ENCODE measurements at places on chromosomes 6 and 20. TPM values are rescaled to one million over a fixed set of nuclear protein-coding genes. Genes with fewer than 3 reads are reported as not detected.

Gene ZC3H12D
- 1.1 TPM for total RNA-seq

Gene SERPINB1
- 19.6 TPM for total RNA-seq

Gene HLA-DMA
- total RNA-seq, result 16.3 TPM

Gene ZNF322
- 15.6 TPM for total RNA-seq

Gene HTR1E
- not detected for total RNA-seq

Gene TCF19
- 2.8 TPM for total RNA-seq

GRCh38 chr6:18496462-18496861 lies 109.3 kb downstream of the RNF144B start:
- DNase-seq, result no peak

DNA sequence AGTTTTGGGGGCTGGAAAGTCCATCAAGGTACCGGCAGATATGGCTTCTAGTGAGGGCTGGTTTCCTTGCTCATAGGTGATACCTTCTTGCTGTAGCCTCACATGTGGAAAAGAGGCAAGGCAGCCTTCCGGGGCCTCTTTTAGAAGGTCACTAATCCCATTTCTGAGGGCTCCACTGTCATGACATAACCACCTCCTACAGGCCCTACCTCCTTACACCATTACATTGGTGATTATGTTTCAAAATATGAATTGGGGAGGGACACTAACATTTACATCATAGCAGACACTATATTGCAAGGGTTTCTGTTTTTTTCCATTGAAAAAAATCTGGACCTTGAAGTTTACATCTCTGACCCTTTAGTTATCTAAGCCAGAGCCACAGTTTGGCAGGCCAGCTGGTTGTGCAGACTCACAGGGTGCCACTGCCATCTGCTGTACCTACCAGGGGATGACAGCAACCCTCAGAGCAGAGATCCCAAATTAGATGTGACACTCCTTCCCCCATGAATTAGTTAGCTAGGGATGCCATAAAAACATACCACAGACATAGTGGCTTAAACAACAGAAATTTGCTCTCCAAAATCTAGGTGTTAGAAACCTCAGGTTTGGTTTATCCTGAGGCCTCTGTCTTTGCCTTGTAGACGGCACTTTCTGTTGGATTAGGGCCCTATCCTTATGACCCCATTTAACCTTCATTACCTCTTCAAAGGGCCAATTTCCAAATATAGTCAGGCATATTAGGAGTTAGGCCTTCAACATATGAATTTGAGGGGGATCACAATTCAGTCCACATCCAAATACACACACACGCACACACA lies 166.4 kb upstream of the RNF217 start:
- DNase-seq, result no peak

DNA sequence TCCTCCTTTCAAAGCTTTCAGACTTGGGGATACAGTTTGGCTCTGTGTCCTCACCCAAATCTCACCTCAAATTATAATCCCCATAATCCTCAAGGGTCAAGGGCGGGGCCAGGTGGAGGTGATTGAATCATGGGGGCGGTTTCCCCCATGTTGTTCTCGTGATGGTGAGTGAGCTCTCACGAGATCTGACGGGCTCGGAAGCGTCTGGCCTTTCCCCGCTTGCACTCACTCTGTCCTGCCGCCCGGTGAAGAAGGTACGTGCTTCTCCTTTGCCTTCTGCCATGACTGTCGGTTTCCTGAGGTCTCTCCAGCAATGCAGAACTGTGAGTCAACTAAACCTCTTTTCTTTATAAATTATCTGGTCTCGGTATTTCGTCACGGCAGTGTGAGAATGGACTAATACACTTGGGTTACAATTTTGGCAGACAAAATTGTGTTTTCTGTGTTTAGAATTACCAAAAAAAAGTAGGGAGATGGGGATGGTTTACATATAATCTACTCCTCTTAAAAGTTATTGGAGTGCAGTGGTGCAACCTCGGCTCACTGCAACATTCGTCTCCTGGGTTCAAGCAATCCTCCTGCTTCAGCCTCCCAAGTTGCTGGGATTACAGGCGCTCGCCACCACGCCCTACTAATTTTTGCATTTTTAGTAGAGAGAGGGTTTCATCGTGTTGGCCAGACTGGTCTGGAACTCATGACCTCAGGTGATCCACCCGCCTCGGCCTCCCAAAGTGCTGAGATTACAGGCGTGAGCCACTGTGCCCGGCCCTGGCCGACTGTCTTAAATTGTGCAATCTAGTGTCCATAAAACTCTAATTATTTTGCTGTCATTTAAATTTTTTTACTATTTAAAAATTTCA lies 33.6 kb upstream of the PXDC1 start:
- no peak for DNase-seq

DNA sequence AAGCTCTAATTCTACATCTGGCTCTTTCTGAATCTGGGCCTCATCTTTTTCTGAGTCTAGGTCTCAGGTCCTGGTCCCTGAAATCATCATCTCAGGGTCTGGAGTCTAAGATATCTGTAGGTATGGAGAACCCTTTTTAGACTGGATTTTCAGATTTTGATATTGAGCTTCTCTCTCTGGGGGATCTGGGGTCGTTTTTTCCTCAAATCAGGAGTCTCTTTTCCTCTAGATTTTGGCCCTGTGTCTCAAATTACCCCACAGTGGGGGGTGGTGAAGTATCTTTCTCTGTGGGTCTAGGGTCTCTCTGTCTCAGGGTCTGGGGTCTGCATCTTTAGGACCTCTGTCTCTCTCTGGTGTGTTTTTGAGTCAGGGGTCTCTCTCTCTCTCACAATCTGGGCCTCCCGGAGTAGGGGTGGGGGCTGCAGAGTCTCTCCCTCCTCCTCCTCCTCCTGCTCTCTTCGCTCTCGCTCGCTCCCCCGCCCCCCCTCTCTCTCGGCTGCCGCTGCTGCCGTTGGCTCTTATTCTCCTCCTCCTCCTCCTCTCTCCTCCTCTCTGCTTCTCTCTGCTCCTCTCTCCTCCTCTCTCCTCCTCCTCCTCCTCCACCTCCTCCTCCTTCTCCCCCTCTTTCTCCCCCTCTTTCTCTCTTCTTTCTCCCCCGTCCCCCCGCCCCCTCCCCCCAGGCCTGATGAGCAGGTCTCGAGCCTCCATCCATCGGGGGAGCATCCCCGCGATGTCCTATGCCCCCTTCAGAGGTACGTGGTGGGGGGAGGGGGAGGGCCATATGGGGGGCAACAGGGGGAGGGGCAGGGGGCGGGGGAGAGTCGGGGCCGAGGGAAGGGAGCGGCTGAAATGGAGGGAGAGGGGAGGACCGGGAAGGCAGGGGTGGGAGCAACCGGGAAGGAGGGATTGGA lies at the start of gene SYNGAP1:
Gene SYNGAP1 (plus strand): TSS at position 486 of the 911 bp plus-strand sequence. CDS start 200 bp downstream, at position 686.
- peak; percentile 93 for DNase-seq

DNA sequence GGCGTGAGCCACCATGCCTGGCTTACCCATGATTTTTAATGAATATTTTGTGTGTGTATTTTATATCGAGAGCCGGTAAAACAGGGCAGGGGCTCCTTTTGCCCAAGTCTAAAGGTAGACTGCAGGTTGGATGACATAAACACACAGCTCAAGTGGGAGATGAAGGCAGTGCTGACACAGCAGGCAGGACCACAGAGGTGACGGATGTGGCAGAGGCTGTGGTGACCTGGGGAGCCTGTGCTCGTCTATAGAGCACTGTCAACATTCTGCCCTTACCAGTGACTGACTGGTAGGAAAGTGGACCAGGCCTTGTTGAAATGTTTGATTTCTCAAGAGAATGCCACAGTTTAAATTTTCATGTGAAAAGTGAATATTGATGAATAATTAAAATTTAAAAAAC lies 137.5 kb downstream of the ZFP64 start:
- no peak for DNase-seq

GRCh38 chr20:53085720-53086119 lies 113.6 kb downstream of the TSHZ2 start:
- DNase-seq, result no peak

DNA sequence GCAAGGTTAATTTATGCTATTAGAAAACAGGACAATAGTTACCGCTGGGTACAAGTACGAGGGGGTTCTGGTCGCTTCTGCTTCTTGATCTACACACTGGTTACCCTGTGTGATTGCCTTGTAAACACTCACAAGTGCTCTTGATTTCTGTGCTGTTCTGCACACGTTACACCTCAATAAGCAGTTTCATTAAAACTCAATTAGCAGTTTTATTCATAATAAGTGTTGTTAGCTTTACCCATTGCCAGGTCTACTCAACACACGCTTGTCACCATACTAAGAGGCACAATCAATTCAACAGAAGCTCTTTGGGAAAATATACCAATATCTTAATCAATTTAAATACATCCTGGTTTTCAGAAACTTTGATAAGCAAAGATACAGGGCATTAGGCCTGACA lies 20.4 kb downstream of the BMP7 start:
- no peak for DNase-seq

DNA sequence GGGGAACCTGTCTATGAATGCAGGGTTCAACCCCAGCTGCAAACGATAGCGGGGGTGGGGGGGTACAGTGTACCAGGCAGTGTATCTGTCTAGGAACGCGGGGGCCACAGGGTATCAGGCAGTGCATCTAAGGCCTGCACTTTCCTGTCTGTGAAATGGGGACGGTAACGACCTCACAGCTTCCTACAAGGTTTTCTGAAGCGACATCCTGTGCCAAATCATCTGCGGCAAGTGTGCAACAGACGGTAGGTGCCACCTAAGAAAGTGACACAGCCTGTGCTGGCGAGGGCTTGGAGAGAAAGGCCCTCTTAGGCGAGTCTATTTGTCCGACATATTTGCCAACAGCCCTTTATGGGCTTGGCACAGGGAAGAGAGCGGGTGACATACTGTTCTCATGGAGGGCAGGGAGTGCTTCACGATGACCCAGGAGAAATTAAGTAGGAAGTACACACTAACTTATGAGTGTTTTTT lies 3.8 kb downstream of the DIDO1 start:
- DNase-seq, result no peak

DNA sequence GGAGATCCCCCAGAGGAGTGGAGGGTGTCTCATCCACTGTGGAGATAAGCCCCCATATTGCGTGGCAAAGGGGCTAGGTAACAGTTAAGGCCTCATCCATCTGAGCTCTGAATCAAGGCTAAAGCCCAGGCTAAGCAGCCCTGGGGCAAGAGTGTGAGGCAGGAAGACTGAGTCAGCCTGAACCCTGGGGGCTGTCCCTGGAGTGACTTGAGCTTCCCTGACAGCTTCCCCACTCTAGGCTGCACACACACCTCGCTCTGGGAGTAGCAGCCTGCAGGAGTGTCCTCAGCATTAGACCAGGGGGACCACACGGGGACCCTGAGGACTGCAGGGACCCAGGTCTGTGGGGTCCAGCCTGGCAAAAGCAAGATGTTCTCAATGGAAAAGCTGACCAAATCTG lies 27.9 kb downstream of the UBD start:
- DNase-seq, result no peak

DNA sequence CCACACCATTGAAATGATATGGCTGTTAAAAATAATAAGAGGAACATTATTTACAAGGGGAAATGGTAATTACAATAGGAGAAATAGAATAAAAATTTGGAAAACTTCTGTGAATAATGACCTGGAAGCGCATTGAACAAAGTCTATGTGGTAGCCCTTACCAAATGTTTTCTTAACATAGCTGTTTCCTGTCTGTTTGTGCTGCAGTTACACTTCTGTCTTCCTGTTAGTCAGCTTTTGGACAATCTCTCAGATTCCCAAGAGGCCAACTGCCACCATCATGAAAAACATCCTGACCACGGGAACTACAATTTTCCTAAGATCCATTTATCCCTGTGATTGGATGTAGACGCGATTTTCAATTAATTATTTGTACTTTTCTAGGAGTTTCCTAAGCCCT lies 754.4 kb upstream of the MARCKS start:
- DNase-seq, result no peak

GRCh38 chr20:51306521-51307358 lies 235.8 kb downstream of the NFATC2 start:
- DNase-seq, result peak; percentile 81
